Activated naive CD4-positive, alpha-beta T cell treated with anti-CD3 and anti-CD28 coated beads, Interleukin-2, amount 50 U/mL, for 72 hours (primary cell): ENCODE measurements at places on chromosomes 11 and 22. TPM values are rescaled to one million over a fixed set of nuclear protein-coding genes. Genes with fewer than 3 reads are reported as not detected.
A peak's percentile ranks its signal among the peaks of the same experiment; 100 is the strongest.

- DNase-seq = no peak
These were observed 13.6 kb downstream of the TMEM138 start for GRCh38 chr11:61375761-61376108.

Gene OR8G1
- not detected for total RNA-seq

Gene CNGA4
- total RNA-seq = 0.52 TPM

- no peak for DNase-seq
These were observed 12.6 kb downstream of the UCP3 start for GRCh38 chr11:73996161-73996747.

Gene HSPA8
- 2,059 TPM for total RNA-seq

GRCh38 chr22:46583571-46583970 is 36.6 kb upstream of the GRAMD4 start:
- DNase-seq = no peak

GRCh38 chr11:57162179-57162898 is 19.4 kb upstream of the LRRC55 start:
- no peak for DNase-seq

Gene USH1C
- not detected for total RNA-seq

DNA sequence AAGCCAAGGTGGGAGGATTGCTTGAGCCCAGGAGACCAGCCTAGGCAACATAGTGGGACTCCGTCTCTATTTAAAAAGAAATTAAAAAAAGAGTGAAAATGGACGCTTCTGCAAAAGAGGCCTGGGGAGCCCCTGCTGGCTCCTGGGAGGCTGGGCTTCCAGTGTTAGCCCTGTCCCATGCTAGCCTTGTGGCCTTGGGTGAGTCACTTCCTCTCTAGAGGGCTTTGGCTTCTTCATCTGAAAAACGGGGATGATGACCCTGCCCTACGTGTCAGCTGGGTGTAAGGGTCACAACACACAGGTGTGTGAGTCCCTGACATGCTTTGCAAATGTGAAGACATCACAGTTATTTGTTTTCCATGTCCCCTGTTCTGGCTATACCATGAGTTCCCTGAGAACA is 32.8 kb downstream of the FAM227A start:
- no peak for DNase-seq

Gene LRRC4C
- not detected for total RNA-seq

DNA sequence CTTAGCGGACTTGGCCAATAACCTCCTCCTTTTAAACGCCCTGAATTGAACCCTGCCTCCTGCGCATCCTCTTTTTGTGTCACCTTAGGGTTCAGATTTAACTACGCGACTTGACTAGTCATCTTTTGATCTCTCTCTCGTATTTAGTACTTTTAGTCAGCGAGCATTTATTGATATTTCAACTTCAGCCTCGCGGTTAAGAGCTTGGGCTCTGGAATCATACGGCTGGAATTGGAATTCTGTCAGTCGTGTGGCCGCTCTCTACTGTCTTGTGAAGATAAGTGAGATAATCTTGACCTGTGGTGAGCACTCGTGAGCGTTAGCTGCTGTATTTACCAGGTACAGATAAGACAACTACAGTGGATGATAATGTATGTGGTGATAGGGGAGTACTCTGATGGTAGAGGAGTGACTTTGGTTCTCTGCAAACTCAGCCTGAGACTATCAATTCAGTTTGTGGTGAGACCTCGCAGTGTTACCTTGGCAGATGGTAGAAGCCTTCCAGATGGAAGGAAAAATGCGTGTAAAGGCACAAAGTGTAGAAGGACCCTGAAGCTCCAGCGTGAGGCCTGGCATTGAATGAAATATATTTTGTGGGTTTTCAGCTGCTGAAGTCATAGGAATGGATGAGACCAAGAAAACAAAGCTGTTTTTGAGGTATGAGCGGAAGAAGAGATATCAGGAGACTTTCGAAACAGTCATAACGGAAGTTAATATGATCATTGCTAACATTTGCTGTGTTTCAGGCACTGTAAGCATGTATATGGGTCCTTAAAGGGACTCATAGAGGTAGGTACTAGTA is 682 bp downstream of the ATM start:
- peak; percentile 57 for DNase-seq

Gene SLC25A18
- not detected for total RNA-seq

DNA sequence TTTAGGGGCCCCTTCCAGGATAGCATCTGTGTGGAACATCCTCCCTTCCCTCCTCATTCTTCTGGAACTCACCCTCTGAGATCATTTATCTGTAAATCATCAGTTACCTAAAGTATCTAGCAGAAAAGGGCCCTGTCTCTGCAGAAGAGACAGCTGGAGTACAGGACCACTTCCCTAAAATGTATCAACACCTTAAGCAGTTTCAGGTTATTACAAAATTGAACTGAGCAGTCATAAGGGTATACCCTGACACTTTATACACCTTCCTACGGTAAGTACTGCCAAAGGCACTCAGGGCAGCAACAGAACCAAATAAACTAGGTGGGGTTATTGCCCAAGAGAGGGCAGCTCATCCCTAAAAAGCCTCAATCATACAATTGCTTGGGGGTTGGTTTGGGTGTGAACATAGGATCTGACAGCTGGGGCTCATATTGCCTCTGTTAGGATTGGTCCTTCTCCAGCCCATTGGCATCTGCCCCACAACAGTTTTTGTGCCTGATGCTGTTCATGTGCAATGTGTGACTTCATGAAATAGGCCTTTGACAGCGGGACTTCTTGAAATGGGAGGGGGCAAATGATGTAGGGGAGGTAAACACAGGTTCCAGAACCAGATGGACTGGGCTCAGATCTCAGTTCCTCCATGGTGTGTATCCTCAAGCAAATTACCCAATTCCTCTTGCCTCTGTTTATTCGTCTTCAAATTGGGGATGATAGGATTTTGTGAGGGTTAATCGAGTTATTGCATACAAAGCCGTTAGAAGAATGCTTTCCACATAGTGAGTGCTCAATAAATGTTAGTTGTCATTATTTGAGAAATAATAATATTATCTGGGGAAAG is 2.9 kb downstream of the POU2AF3 start:
- DNase-seq = no peak

GRCh38 chr22:46149512-46150033 is 753 bp upstream of the PPARA start:
- peak; percentile 57 for DNase-seq

Gene TBX1
- total RNA-seq = not detected

DNA sequence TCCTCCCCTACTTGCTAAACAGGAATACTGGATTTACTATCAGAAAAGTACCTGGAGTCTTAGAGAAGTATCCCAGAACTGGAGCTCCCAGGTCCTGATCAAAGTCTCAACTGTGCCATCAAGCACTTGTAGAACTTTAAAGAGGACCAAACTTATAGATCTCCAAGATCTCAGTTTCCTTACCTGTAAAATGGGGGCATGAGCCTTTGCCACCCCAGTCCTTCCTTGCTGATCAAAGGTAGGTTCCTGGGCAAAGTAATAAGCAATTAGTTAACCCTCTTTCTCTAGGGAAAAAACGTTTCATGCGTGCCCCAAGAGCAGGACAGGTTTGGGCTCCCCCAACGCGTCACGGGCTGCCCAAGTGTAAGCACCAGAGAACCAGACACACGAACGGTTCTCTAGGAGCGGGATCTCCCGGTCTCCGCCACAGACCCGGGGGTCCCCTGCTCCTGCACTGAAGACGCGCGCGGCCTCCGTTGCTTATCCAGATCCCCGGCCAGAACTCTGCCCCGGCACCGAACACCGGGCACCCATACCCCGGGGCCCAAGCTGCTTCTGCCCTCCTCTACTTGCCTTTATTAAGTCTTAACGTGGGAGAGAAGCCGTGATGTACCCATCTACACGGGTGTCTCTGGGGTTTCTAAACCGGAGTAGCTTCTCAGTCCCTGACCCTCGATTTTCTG is 505 bp downstream of the ZNF214 start:
- no peak for DNase-seq

- no peak for DNase-seq
These were observed 62.6 kb downstream of the BUD13 start for GRCh38 chr11:116710001-116710674.

DNA sequence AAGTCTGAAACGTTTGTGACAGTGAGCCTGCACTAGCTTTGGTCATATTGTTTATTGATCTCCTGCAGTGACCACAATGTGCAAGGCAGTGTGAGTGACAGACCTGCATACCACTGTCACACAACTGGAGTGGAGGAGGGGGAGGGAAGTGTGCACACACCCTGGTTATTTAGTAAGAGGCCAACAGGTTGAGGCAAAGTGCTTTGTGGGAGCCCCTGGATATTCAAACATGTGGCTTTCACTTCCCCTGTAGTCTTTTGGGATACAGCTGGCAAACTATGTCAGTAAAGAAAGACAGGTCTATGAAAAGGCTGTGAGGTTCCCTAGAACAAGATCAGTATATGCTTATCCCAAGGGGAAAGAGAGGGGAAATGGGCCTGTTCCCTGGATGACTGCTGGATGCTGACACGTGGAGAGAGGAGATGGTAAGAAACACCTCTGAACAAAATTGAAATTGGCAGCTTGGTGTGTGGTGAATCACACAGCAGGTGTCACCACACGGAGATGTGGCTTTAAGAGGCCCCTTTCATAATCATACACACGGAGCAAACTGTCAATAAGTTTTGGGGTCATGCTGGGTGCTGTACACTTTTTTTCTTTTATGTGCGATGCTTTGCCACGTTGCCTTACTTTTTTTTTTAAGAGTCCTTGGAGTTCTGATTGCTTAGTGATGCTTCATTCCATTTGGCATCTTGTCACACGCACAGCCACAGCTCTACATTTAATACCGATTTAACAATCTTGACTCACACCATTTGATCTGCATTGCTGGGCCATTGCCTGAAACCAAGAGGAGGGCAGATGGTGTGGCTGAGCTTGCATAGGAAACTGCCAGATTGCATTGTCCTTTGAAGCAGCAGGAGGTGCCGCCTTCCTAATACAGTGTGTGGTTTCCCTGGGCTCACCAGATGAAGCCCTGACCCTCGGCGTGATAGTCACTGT is 11.3 kb downstream of the OSBP2 start:
- no peak for DNase-seq

Gene OR8G5
- total RNA-seq = not detected
